ENCODE measurements at places on chromosomes 2 and 18.

- no peak for DNase-seq
These were observed 224.1 kb downstream of the SS18 start for GRCh38 chr18:25866331-25866730.

DNA sequence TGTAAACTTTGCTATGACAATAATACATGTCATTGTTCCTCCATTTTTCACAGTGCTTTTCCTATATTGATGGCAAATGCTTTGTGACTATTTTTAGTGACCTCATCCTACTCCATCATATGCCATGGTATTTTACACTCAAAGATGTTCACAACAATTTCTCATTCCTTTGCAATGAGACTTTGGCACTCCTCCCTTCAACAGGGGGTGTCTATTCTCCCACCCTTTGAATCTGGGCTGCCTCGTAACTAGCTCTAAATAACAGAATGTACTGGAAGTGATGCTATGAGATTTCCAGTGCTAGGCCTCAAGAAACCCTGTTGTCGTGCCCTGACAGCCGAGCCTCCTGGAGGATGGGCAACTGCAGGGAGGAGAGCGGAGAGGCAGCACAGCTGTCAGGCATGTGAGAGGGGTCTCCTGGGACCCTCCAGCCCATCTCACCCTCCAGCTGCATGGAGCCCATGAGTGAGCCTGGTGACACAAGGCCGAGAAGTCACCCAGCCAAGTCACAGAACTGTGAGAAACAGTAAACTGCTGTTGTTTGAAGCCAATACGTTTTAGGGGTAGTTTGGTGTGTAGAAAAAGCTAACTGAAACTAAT is 103.1 kb upstream of the APCDD1 start:
- peak; percentile 21 for DNase-seq

GRCh38 chr18:31206787-31207381 is 44.2 kb upstream of the DSC1 start:
- DNase-seq = no peak

- no peak for DNase-seq
These were observed 101.4 kb downstream of the MYO5B start for GRCh38 chr18:50093366-50094064.

- no peak for DNase-seq
These were observed 17.0 kb downstream of the TOGARAM2 start for GRCh38 chr2:28997847-28998735.

DNA sequence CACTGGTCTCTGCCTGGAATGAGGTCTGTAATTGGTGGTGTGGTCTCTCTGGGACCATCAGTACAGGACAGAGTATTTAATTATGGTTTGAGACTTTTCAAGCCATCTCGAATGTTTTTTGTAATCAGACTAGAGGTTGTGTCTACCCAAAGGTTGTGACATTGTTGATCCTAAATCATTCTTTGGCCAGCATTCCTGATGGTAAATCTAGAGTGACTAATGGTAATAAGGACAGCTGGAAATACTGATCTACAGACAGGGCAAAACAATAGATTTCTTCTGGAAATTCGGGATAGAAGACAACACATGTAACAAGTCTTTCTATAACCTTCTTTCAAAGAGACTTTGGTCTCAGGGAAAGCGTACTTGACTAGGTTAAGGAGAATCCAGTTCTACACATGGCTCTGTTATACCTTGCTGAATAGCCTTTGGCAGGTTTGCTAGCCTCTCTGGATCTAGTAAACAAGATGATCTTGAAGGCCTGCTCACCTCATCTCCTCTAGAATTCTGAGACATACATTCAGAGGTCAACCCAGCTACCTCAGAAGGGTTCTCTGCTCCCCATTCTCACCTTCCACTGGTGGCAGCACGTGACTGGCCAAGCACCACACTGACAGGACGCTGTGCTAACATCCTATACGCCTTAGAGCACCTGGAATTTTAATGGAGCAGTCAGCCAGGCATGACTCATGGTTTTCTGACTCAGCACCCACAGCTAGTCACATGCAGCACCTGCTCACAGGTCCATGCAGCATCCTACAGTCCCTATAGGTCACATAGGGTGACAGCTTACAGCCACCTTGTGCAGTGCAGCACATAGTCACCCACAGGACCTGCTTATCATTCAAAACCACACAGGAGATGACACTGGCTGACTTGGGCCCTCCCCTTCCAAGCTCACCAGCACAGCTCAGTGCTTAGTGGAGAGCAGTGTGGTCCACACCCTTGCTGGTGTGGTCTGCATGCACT is 12.2 kb downstream of the PLB1 start:
- no peak for DNase-seq

GRCh38 chr18:70047931-70048603 is 100.4 kb upstream of the CD226 start:
- DNase-seq = no peak

DNA sequence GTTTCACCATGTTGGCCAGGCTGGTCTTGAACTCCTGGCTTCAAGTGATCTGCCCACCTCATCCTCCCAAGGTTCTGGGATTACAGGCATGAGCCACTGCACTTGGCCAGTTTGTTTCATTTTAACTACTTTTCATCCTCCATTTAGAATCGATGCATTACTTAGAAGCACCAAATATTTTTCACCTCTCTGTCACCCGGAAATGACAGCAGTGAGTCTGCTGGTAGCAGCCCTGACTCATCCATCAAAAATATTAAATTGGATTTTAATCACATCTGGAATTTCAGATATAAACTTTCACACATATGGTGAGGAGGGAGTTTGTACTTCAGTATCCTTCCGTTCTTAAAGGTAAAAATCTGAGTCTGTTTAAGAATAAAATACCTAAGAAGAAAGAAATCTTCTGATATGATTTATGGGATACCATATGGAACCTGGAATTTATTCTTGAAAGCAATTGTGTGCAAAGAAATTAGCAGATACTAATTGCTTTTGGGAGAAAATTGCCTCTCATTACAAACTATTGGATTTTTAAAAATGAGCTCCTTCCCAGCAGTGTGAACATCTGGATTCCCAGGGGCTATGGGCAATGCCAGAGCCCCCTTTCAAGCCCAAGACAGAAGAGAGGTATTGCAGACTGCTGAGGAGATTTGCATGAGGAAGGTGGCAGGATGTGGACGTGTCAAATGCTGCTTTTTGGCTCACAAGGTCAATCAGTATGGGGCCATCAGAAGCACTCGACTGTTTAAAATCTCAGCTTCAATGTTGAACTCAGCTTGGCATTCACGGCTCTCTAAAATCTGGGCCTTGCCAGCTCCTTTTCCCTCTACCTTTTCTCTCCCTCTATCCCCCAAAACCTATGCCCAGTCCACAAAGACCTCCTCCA is 279.5 kb upstream of the SIX2 start:
- DNase-seq = peak; percentile 40

DNA sequence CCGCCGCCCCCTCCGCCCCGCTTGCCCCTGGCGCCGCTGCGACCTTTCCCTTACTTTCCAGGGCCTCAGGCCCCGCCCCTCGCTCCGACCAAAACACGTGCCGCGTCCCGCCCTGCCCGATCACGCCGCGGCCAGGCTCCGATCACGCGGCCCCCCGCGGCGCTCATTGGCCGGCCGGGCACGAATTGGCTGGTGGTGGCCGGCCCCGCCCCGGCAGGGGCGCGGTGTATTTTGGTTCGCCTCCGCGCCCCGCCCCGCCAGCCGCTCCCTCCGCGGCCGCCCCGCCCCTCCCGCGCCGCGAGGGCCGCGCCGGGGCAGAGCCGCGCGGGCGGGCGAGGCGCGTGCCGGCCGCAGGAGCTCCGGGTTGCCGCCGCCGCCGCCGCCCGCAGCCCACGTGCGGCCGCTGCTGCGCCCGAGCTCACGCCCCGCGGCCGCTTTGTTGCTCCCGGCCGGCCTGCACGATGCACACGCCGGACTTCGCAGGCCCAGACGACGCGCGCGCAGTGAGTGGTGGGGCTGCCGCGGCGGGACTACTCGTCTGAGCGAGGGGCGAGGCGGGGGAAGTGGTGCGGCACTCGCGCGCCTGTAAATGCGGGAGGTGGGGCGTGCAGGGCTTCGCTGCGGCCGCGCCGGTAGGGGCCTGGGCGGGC is at the start of gene KLF11:
Gene KLF11 (plus strand): TSS at position 295 of the 650 bp plus-strand sequence. CDS start 167 bp downstream, at position 462.
- DNase-seq = no peak

DNA sequence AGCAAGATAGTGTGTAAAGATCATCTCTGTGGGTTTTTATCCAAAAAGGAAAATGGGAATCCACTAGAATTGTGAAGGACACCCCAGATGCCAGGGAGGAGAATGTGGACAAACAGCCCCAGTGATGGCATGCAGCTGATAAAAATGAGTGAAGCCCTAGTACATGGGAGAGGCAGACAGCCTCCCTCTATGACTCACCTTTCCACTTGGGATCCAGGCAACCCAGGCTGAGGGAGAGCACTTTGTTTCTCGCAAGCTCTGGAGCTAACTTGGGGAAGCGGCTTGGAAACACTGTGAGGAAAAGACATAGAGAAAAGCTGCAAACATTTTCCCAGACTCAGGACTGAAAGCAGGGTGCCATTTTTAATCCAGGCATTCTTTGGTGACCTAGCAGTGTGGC is 5.3 kb upstream of the FLACC1 start:
- no peak for DNase-seq

DNA sequence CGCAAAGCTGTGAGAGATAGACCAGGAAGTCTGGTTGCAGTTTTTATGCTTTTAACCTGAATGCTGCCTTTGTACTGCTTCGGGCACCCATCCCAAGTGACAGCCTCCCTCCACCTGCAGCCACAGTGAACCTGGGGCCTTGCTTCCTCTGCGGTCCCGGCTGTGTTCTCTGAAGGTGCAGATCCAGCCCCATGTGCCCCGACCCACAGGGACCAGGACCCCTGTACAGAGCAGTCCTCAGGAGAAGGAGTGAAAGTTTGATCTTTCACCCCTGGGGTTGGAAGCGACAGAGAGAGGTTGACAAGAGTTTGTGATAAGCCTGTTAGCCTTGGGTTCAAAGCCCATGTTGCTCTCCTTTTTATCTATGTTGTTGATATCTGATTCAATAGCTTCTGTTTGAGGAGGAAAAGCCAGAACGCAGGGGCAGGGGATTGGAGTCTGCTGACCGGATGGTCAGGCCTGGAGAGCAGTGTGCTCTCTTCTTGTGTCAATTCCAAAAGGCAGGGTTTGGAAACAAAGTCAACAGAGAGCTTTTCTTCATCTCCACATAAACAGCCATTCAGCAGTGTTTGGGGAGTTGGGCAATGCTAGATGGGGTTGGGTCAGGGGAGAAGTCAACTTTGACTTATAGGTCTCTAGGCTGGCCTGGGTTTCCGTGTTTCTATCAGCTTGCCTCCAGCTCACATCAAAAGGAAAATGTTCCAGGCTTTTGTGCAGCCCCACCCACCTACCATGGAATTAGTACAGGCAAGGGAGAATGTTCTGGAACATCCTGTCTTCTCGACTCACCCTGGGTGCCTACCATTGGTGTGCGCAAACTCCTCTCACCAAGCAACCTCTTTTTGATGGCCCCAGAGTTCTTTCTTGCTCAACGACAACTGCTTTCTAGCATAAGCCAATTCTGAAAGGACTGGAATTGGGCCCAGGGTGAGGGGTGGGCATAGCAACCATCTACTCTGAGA is 214.9 kb downstream of the ALPK2 start:
- DNase-seq = no peak

- no peak for DNase-seq
These were observed 10.4 kb downstream of the HOXD8 start for GRCh38 chr2:176139661-176140512.

GRCh38 chr2:147512206-147512605 is 332.6 kb upstream of the ACVR2A start:
- DNase-seq = no peak

- no peak for DNase-seq
These were observed 73.8 kb upstream of the ST8SIA5 start for GRCh38 chr18:46830633-46831032.

Data from AG04449 (cell line).